ENCODE measurements at places on chromosomes 3 and 15. TPM values are rescaled to one million over a fixed set of nuclear protein-coding genes. Genes with fewer than 3 reads are reported as not detected.

DNA sequence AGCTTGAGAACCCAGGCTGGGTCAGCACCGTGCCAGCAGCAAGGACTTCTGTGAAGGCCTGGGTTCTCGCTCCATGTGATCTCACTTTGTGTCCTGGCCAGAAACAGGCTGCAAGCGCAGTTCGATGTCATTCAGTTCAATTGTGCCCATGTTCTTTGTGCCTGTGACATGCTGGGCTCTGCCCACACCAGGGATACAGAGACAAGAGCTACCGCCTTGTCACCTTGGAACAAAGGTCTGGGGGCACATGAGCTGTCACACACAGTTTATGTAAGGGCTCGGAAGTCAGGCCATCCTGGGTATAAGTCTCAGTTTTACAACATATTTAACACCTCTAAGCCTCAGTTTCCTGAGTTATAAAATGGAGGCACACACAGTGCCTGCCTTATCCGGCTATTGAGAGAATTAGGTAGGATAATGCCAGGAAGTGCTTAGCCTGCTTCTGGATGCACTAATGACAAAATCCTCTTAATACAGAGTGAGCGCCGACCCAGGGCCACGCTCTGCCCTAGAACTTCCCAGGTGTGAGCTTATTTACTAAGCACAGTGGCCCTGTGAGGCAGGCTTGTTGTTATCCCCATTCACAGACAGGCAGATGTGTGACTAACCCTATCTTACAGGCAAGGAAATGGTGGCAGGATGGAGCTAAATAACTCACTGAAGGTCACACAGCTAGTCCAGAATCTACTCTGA lies 50.4 kb upstream of the LIMD1 start:
- no peak for DNase-seq

- DNase-seq, result no peak
Measured at GRCh38 chr3:64898941-64899340, 211.1 kb upstream of the ADAMTS9 start.

- no peak for DNase-seq
Measured at GRCh38 chr3:48505146-48505545, 1.2 kb upstream of the SHISA5 start.

DNA sequence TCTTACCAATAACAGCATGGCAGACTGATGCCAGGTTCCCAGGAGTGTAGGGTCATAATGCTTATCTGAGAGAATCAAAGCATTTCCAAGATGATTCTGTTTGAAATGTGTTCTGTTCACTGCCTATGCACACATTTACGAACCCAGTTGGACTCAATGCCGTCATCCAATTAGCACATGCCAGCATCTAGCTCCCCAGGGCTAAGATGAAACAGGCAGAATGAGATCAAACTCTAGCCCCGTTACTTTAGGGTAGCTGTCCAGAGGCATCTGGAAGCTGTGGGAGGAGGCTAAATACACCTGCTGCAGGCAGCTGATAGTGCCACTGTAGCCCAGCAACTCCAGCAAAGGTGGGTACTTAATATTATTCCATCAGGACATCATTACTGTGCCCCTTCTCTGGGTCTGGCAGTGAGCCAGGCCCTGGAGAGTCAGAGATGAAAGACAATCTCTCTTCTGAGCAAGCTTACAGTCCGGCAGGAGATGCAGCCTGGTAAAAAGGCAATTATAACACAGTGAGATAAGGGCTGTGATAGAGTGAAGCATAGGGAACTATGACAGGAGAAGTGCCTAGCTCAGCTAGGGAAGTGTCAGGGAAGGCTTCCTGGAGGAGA lies 156.4 kb upstream of the PPP2R3A start:
- no peak for DNase-seq

DNA sequence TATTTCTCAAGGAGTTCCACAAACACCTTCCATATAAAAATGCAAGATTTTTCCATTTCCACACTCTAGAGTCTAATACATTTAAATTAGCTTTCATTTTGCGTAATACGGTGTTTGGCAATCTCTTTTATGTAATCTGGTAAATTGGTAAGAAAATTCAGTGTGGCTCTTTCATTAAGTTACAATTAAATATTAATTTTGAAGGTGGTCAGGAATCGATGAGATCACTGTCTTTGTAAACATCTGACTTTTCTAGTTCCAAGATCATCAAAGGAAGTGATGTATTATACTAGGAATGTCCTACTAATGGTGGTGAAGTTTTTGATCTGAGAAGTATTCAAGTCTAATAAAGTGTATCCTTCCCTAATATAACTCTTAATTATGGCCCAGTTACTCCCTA lies 1.1 kb upstream of the UTS2B start:
- peak; percentile 53 for DNase-seq

- no peak for DNase-seq
Measured at GRCh38 chr3:29181872-29182271, 99.0 kb upstream of the RBMS3 start.

DNA sequence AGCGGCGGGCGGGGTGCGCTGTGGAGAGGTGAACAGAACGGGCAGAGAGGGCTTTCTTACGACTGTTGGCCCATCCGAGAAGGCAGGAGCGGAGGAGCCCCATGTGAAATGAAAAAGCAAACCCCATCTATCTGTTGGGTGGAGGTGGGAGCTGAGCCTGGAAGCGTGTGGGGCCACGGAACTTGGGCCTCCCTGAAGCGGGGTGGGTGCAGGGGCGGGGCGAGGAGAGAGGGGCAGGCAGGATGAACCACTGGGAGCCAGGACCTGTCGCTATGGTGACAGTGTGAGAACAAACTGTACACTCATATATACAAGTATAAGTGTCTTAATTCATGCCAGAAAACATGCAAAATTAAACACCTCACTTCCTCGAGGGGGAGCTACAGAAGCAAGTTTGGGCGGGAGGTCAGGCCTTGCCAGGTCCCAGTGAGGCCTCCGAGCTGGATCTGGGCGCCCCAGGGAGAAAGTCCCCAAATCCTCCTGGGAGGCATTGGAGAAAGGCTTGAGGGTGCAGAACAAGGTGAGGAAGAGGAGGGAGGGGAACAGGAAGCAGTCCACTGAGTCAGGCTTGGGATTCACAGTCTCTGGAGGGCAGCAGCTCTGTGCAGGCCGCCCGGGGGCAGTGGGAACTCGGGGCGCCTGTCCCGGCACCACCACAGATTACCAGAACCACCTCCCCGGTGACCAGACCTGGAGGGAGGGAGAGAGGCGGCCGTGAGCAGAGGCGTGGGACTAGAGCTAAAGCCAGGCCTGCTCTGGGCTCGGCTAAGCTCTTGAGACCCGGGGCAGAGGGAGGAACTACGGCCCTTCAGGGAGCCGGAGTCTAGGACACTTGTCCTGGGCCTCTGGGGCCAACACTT lies 34.8 kb downstream of the RBPMS2 start:
- DNase-seq, result no peak

DNA sequence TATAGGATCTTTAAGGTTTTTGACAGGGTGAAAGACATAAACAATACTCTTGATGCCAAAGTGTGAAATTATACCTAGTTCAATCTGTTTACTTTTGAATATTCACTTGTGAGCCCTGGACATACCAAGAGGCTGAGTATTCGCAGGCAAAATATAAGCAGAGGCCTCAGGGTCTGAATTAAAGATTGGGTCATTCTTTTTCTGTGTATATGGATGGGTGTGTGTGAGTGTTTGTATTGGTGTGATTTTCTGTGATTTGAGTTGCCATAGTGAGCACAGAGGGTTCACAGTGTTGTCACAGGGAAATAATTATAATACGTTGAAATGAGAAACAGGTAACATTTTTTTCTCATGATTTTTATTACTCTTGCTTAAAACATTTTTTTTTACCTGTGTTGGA lies 770.7 kb upstream of the ALCAM start:
- no peak for DNase-seq

DNA sequence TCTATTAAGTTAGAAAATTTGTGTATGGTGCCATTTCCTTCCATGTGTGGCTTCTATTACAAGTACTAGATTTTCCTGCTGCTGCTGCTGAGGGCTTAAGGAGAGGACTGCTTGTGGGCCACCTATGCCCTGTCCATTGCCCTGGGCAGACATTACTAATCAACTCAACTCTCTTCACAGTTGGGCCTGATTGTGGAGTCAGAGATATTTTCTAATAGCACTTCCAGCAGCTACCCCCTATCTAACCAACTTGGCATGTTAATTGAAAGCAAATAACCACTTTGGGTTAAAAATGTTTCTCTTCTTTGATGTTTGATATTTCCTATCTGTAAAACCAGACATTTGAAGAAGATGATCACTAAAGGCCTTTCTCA lies 242.0 kb downstream of the EDEM1 start:
- DNase-seq, result no peak

GRCh38 chr3:151964743-151965142 lies 91.3 kb downstream of the SUCNR1 start:
- no peak for DNase-seq

ILDR1 gene
- total RNA-seq, result 3.7 TPM

RYR3 gene
- total RNA-seq, result 0.50 TPM

Data from kidney epithelial cell (primary cell).